ENCODE measurements at places on chromosomes 3 and 15. TPM values are rescaled to one million over a fixed set of nuclear protein-coding genes. Genes with fewer than 3 reads are reported as not detected.

CELSR3 gene
- 4.6 TPM for total RNA-seq

RYR3 gene
- total RNA-seq = not detected

UBL7 gene
- 111 TPM for total RNA-seq

B4GALT4 gene
- 17.8 TPM for total RNA-seq

SEMA5B gene
- total RNA-seq = not detected

ACTRT3 gene
- total RNA-seq = 2.7 TPM

PIK3CA gene
- total RNA-seq = 11.9 TPM

PCSK6 gene
- total RNA-seq = 0.37 TPM

GABRA5 gene
- total RNA-seq = 159 TPM

TMEM212 gene
- total RNA-seq = not detected

LNP1 gene
- 3.6 TPM for total RNA-seq

IL17RB gene
- total RNA-seq = 0.12 TPM

ANKRD34C gene
- not detected for total RNA-seq

TMC3 gene
- total RNA-seq = not detected

USP50 gene
- not detected for total RNA-seq

DNA sequence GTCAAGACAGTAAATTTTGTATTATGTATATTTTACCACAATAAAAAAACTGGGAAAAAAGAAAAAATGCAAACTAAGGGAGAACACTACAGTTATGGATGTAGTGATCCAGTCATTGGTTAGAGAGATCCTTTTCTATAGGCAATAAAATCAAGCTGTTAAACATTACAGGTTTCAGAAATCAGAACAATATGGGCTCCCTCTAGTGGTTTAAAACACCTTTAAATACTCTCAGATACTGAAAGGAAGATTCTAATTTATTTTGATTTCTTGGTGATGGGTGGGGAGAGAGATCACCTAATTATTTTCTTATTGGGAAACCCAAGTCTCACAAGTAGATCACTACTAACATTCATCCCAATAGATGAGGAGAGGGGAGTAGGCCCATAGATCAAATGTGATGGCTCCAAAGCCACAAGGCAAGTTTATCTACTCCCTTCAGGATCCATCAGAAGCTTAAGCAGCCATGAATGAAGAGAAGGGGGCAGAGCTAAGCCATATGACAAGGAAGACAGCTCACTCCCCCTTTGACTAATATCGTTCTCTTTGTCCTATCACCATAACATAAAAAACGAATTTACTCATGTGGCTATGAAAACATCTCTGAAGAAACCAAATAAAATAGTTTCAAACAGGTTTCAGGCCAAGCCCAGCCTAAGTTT, 118.6 kb downstream of the ANO10 start:
- peak; percentile 76 for DNase-seq

DNA sequence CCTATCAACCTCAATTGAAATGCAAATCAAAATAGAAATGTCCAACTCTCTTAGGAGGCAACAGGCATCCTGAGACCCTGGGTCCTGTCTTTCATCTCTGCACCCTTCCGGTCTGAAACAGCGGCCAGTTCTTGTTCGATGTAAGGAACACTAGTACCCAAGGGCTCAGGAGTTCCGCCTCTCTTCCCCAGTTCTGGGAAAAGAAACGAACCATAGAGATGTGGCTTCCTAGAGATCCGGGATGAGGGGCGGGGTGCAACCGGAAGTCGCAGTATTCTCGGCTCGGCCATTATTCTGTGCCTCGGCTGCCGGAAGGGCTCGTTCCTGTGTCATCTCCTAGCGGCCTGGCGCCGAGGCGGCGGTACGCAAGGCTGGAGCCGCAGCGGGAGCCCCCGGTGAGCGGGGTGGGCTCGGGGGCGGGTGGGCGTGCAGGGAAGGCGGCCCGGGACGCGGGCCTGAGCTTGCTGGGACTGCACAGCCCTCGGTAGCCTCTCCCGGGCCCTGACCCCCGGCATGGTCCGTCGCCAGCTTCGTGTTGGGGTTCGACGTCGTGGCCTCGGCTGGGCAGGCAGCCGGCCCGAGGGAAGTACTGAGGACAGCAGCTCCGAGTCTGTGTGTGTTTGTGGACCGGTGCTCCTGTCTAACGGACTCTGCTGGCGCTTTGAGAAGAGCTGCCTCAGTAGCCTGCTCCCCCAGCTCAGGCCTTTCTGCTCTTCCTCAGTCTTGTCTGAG, at the start of gene ZNF197:
Gene ZNF197, plus strand, starts transcription at position 288 of the 732 bp plus-strand sequence. CDS start 4,119 bp downstream, outside the sequence.
- DNase-seq = peak; percentile 96

- peak; percentile 69 for DNase-seq
Observed at GRCh38 chr3:128497305-128498126, 4.5 kb upstream of the GATA2 start.

DNA sequence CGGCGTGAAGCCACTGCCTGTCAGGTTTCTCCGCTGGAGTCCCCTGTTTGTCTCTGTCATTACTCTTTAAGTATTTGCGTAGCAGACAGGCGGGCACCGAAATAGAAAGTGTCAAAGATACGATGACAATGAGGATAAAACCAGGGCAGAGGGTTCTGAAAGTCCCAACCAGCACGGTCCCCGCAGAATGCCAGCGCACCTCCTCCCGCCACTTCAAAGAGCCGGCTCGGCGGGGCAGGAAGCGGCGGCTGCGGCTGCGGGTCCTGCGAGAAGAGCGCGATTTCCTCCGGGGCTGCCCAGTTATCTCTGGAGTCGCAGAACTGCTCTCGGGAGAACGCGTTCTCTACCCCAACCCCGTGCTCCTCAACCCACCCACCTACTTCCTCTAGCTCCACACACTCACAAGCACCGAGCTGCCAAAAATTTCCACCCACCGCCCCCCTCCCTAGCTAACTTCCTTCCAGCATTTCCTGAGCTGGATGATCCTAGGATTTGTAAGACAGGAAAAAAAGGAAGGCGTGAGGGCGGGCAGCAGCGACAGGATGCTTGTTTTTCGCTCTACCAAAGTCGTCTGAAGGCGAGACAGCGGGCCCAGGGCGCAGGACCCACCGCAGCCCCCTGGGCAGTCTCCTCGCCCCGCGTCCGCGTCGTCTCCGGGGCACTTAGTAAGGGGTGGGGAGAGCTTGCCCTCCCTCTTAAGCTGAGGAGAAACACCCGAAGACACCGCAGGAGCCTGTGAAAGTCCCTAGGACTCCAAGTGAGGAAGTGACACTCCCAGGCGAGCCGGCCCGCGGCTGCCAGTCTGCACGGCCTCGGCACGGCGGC, at the start of gene ARHGAP31:
Gene ARHGAP31, plus strand, starts transcription at position 513 of the 825 bp plus-strand sequence. CDS start 522 bp downstream, outside the sequence.
- peak; percentile 21 for DNase-seq

GRCh38 chr3:142650001-142650693, 54.0 kb downstream of the PLS1 start:
- no peak for DNase-seq

DNA sequence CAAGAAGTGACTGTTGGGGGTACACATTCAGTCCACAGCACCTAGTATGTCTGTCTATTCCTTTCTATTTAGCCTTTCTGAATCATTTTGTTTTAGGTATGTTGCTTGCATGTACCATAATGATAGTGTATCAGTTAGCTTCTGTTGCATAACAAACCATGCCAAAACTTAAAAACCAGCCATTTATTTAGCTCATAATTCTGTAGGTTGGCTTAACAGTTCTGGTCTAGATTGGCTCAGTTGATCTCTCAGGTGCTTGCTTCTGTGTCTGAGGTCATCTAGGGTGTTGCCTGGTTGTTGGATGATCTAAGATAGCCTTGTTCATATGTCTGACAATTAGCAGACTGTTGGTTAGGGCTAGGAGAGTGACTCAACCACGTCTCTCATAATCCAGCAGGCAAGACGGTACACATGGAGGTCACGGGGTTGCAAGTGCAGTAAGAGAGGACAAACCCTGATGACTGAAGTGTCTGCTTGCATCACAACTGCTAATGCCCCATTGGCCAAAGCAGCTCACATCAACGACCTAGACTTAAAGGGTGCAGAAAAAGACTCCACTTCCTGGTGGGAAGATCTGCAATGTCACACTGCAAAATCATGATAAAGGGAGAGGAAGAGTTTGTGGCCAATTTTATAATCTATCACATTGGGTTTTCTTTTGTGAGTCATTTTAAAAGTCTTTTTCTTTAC, 6.8 kb upstream of the PDCD6IP start:
- no peak for DNase-seq

- DNase-seq = no peak
Observed at GRCh38 chr3:58899159-58899952, 150.5 kb downstream of the CFAP20DC start.

DNA sequence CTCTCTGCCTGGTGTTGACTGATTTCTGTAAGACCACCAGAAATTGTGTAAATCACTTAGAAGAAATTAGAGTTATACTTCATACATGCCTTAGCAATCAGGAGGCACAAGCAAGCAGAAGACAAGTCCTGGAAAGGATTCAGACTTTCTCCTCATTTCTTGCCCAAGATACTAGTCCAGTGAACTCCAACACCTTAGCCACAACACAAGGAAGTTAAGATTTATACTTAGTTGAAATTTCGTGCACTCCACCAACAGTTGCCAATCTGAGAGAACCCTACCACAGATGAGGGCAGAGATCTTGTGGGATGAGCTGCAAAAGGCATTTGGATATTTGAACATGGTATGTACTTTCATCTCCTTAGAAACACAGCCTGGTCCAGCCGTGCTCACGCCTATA, 2.3 kb downstream of the P3H2 start:
- no peak for DNase-seq

DNA sequence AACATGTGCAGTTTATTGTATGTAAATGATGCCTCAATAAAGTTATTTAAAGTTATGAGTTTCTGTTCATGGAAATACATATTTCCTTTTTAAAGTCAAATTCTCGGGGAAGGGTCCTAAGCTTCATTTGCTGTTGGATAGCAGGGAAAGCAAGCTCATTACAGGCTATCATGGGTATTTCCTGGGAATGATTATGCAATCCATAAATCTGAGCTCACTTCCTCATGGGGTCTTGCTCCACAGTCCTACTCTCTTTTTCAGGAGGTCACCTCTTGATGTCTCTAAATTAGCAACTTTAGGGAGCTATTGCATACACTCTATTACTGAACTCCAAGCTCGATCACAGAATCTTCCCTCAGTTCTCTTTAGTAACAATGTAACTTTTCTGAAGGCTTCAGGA, 69.9 kb upstream of the TP63 start:
- no peak for DNase-seq

- DNase-seq = no peak
Observed at GRCh38 chr15:25184356-25185155, 229.8 kb downstream of the SNRPN start.

- no peak for DNase-seq
Observed at GRCh38 chr3:66536791-66537190, 36.0 kb upstream of the LRIG1 start.

GRCh38 chr3:13496879-13497278, 16.8 kb downstream of the HDAC11 start:
- no peak for DNase-seq

GRCh38 chr15:95134431-95135110, 903.2 kb downstream of the MCTP2 start:
- DNase-seq = no peak

DNA sequence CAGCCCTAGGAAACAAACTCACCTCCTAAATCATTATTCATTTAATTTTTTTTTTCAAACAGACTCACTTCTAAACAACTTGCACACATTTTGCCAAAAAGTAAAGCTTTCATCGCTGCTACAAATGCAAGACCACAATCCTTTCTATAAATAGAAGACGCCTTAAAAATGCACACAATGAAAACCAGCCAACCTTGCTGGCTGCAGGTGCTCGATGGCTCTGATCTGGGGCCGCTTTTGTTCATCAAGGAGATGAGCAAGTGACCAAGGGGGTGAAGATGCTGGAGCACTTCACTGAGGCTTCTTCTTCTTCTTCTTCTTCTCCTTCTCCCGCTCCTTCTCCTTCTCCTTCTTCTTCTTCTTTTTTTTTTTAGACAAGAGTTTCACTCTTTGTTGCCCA, 12.7 kb upstream of the SLC6A6 start:
- no peak for DNase-seq

DNA sequence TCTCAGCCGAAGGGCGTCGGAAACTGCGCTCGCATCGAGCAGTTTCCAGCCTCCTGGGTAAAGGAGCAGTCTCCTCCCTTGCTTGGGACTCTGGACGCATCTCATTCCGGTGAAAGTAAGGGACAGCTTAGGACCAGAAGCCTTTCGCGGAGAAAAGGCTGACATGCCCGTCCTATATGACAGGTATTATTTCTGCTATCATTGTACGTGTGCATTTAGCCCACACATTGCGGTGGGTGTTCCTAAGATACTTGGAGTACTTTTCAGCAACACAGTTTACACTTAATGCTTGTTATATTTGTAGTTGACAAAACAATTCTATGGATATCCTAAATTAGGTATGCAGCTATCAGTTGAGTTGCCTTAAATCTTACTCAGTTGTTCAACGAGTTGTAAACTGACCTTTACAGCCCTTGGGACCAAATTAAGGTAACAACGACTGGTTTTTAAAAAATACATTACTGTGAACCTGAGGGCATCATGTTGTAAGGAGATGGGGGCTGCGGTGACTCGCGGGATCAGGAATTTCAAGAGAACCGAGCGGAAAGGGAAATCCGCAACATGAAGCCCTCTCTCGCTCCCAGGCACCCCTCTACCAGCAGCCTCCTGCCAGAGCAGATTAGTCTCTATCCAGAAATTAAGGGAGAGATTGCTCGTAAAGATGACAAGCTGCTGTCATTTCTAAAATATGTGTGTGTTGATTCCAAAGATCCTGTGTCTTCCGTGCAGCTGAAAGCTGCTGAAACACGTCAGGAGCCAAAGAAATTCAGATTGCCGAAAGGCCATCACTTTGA, 632 bp upstream of the COPS2 start:
- DNase-seq = peak; percentile 38

GRCh38 chr3:118199044-118199443, 835.6 kb downstream of the IGSF11 start:
- no peak for DNase-seq

GRCh38 chr15:75891895-75892294, 11.8 kb upstream of the FBXO22 start:
- DNase-seq = no peak

DNA sequence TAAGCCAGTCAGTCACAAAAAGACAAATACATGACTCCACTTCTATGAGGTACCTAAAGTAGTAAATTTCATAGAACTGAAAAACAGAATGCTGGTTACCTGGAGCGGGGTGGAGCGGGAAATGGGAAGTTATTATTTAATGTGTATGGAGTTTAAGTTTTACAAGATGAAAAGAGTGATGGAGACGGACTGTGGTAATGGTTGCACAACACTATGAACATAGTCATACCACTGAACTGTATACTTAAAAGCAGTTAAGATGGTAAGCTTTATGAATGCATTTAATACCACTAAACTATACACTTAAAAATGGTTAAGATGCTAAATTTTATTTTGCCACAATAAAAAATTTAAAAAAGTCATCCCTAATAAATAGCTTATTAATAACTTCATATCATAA, 23.2 kb downstream of the SFMBT1 start:
- no peak for DNase-seq

GRCh38 chr3:41247055-41248004, 48.0 kb downstream of the CTNNB1 start:
- no peak for DNase-seq

DNA sequence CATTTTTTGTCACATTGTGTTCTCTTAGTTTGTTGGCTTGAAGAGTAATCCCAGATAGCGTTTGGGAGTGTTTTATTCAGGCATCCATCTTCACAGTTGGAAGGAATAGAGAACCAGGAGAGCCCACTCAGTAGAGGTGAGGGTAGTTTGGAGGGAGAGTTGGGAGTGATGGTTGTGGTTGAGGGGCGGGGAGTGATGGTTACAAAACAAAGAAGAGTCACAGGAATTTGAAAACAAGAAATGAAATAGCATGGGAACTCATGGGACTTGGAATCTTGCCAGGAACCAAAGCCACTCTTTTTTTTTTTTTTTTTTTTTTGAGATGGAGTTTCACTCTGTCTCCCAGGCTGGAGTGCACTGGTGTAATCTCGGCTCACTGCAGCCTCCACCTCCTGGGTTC, 36.3 kb downstream of the DUT start:
- no peak for DNase-seq

- no peak for DNase-seq
Observed at GRCh38 chr3:60989626-60990441, 261.4 kb downstream of the FHIT start.

- no peak for DNase-seq
Observed at GRCh38 chr3:23675010-23675409, 130.7 kb upstream of the UBE2E1 start.

All from G401 (cell line).